ENCODE measurements at places on chromosomes 1 and 21.

DNA sequence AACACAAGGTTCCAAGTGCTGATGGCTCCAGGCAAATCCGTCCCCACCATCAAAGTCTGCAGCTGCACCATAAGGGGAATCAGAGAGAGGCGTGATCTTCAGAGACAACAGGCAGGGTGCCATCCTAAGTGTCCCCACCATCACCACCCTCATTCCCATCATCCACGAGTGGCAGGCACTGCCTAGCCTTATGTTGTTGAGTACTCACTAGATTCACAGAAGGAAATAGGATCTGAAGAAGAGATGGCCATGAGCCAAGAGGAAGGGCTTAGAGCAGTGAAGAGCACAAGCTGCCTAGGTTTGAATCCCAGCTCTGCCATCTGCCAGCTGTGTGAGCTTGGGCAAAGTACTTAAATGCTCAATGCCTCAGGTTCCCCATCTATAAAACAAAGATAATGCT lies 207.3 kb upstream of the CSF3R start:
- no peak for DNase-seq

DNA sequence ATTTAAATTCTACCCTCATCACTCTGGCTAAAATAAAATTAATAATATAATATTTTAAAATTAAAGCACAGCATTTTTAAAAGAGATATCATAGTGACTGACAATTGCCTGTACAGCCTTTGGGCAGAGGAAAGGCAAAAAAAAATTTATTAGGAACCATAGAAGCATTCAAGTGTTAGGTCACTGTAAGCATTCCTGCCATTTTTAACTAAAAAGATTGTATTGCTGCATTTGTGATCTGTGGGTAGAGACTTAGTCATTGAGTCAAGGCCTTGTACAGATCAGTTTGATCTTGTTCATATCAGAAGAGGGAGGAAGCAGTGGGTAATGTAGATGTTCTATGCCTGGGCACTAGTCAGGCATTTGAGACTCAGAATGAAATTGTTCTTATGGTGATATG lies 109.9 kb downstream of the LYPLAL1 start:
- no peak for DNase-seq

DNA sequence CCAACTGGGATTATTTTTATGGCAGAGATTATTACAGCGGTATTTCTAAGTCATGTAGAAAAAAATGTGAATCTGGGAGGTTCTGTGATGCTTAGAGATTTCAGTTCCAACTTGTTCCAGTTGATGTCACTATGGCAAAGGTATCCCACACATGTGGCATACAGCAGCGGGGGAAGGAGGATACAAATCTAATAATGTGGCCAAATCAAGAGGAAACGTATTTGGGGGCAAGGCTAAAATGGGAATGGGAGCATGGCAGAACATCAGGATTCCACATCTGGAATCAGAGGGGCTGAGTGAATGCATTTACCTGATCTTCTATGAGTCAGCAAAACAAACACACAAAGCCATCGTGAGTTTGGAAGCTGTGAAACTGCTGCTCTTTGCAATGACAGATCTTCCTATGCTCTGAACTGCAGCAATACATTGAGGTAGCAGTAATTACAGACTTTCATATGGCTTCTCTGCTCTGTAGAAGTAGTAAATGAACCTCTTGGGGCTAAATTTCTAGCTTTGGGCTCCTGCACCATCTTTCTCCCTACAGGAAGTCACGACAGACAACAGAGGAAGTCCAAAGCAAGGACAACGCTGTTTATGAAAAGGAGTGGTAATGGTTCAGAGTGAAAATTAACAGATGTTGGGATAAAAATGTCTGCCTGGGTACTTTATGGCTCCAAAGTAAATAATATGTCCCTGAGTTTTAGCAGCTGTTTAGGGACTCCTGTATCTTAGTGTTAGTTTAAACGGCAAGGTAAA lies 55.5 kb downstream of the GABPA start:
- peak; percentile 8 for DNase-seq

DNA sequence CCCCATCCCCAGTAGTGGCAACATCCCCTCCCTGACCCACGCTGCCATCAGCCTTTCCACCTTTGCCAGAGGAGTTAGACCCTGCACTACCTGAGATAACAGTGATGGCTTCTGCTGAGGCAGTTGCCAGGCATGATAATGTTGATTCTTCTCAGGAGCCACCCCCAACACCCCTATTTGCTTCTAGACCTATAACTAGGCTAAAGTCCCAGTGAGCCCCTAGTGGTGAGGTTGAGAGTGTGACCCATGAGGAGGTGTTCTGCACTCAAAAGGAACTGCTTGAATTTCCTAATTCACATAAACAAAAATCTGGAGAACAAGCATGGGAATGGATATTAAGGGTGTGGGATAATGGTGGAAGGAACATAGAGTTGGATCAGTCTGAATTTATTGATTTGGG lies 159.6 kb upstream of the COL11A1 start:
- no peak for DNase-seq

DNA sequence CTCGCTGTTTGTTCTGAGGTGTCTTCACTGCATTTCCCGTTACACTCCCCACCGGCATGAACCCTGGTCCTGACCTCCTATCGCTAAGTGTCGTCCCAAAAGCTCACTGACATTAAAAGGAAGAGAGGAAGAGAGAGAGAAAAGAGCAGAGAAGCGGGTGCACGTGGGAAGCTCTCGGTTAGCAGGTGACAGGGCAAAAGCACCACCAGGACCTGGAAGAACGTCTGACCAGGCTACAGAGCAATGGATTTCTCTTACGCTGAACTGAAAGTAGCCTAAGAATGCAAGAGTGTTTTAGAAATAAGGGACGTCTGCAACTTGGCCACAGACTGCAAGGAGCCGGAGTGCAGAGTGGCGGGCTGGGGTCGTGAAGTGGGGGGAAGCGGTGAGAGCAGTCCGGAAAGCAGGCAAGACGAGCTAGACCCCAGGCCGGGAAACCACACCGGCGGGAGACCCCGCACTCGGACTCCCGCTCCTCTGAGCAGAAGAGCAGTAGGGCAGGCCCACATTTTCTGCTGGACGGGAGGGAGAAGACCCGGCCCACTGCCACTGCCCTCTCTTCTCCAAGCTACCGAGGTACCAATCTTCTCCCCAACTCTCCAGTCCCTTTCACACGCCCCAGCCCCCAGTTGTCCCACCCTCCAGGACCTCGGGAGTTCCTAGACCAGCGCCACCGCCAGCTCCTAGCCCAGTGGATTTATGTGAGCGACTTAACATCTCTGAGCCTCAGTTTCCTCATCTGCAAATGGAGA lies 8.3 kb upstream of the MPZL1 start:
- peak; percentile 32 for DNase-seq

DNA sequence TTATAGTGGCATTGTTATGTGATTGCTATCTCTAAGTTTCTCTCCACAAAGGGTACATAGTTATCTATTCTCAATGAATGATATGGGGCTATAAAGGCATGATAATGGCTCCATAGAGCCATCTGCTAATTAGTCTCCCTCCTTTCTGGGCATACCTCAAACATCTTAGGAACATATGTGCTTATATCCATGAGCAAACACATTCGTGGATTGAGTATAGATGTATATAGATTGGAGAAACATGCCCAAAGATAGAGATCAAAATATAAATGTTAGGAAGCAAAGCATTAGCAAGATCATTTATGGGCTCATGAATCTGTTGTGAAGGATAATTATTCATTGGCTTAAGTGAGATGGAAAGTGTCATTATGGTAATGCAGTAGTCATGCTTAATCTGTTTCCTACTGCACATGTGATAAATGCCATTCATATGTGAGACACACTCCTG lies 155.8 kb upstream of the UBE2U start:
- DNase-seq = no peak

DNA sequence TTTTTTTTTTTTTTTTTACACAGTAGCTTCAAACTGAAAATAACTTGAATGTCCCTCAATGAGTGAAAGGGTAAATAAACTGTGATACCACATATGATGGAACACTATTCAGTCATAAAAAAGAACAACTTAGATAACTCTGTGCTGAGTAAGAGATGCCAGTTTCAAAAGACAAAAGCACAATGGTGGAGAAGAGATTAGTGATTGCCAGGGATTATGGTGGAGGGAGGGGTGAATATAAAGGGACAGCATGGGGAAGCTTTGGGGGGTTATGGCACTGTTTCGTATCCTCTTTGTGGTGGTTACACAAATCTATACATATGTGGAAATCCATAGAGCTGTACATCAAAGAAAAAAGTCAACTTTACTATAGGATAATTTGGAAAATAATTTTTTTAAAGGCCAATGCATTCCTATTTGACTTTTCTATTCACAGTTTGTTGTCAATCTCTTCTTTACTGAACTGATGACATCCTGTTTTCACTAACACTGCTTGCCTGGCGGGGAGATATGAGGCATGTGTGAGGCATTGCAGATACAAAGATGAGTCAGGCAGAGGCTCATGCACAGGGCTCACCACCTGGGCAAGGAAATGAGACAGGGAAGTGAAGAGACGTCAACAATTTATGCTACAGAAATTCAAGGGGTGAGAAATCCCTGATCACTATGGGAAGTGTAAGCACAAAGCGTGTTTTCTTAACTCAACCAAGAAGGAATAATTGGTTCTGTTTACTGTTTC lies 302.7 kb downstream of the DUSP10 start:
- DNase-seq = no peak

DNA sequence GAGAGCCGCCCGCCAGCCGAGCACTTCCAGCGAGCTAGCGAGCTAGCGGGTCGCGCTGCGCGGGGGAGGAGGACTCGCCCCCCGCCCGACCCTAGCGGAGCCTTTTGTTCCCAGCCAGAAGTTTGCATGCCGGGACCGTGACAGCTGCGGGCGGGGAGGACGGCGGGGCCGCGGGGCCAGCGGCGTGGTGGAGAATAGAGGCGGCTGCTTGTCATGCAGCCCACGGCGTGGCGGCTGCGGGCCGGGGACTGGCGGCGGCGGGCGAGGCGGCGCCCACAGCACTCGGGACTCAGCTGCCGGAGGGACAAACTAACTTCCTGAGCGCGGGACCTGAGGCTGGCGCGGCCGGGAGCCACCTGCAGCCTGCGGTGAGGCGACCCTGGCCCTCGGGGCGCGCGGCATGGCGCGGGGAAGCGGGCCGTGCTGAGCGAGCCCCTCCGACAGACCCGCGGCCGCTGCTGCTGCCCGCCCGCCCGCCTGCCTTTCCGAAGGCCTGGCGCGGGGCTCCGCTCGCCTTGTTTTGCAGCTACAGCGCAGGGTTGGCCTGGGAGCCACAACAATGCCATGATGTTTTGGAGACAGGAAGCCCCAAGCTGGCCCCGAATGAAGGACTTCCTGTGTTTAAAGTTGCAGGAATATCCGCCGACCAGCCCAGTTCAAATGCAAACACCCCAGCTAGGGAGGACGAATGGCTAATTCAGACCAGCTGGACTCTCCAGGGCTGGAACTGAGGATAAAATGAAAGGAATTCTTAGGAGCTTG lies 82.2 kb upstream of the BMP8A start:
- DNase-seq = peak; percentile 31

DNA sequence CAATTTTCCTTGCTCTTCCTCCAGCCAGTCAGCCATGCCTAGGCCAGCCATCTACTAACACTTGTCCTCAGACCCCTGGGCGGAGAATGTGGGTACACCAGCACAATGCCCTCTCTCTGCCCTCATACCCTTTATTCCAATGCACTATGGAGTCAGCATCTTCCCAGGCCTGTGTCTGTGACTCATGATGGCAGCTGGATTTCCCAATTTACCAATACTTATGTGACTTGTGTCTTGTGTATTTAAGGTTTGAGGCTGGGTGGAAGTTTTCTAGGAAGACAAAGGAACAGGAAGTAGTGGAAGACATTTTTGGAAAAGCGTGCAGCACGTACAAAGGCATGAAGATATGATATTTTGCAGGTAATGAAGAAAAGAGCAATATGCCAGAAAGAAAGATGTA lies 114.3 kb downstream of the NMNAT2 start:
- DNase-seq = no peak

DNA sequence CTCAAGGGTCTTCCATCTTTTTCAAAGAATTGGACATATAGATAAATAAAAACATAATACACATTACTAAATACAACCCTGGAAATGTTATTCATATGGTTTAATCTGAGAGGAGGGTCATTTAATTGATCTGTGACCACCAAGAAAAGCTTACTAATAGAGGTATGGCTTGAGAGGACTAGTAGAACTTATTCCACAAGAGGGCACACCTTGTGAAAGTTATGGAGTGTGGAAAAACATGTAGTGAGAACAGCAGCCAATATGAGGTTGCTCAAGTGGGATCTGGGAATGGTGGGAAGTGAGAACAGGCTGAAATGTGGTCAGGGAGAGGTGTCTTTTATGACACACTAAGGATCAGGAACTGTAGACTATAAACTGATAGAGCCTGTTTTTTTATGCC lies 973.5 kb upstream of the B3GALT2 start:
- no peak for DNase-seq

DNA sequence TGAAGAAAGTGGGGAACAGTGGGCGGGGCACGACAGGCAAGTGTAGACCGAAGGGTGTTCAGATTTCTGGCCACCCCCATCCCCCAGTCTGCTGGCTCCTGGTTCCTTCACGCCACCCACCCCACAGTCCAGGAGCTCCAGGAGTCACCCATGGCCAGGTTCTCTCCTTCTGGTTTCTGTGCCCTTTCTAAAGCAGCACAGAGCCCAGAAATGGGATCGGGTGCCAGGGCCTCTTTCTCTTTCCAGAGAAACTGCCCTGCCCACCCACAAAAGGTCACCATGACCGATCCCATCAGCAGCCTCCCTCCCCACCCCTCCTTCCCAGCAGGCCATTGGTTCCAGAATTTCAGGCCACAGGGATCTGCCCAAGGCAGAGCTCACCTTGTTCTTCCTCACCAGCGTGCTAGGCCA lies 3.2 kb upstream of the CELSR2 start:
- no peak for DNase-seq

- no peak for DNase-seq
Observed at GRCh38 chr1:229699613-229700267, 73.7 kb downstream of the URB2 start.

- DNase-seq = no peak
Observed at GRCh38 chr1:204447190-204447589, 35.6 kb upstream of the PPP1R15B start.

- peak; percentile 37 for DNase-seq
Observed at GRCh38 chr1:37808369-37809319, 636 bp upstream of the YRDC start.

- DNase-seq = no peak
Observed at GRCh38 chr1:158992787-158993312, 16.9 kb upstream of the IFI16 start.

DNA sequence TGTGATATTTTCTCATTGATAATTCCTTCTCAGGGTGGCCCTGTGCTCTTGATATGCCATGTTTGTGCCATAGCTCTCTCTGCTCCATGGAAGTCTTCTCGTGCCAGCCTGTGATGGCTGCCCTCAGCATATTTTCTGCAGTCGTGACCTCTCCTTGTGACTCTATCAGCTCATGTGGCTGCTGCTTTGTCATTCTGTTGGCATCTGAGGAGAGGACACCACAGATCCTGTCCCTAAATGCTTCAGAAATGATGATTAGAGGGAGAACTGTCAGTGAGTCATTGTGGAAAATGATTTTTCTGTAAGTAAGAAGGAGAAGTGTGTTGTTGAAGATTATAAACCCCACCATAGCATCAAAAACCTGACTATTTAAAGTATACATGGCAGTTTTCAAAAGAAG lies 286.0 kb downstream of the ADGRL2 start:
- DNase-seq = no peak
